ENCODE measurements at places on chromosomes 12 and 14.

DNA sequence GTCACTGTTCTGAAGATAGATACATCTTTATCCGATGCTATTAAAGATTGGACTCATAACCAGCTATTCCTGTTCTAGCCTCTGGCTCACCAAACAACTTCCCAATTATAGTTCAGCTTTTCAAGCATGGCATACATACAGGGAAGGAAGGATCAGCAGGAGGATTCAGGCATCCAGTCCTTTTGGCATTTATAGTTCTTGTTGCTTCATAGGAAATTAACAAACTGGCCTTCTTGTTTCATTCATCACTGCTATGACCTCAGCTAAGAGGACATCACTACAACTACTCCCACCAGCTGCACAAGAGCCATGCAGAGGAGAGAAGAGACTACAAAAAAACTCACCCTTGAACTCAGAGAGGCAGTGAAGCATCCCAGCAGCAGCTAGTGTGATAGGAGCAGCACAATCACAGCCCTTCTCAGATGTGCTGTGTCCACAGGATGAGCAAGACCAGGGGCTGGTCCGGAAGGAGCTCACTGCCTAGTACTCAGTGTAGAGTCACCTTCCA, 100.5 kb downstream of the SPTSSA start:
- DNase-seq: no peak

DNA sequence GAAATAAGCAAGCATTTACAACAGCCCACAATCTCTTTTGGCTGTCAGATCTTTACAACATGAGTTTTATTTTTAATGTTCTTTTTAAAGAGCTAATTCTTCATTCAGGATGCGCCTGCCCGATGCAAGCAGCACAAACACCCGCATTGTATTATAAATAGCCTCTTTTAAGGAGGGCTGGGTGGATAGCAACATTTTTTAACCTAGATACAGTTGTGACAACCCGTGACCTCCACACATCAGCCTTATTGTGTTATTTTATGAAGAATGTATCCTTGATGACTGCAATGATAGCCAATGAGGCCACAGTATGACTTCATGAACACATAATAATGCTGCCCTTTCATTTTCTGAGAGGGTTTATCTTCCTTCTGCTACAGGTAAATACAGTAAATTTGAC, 173.7 kb downstream of the FOXN3 start:
- no peak for DNase-seq

DNA sequence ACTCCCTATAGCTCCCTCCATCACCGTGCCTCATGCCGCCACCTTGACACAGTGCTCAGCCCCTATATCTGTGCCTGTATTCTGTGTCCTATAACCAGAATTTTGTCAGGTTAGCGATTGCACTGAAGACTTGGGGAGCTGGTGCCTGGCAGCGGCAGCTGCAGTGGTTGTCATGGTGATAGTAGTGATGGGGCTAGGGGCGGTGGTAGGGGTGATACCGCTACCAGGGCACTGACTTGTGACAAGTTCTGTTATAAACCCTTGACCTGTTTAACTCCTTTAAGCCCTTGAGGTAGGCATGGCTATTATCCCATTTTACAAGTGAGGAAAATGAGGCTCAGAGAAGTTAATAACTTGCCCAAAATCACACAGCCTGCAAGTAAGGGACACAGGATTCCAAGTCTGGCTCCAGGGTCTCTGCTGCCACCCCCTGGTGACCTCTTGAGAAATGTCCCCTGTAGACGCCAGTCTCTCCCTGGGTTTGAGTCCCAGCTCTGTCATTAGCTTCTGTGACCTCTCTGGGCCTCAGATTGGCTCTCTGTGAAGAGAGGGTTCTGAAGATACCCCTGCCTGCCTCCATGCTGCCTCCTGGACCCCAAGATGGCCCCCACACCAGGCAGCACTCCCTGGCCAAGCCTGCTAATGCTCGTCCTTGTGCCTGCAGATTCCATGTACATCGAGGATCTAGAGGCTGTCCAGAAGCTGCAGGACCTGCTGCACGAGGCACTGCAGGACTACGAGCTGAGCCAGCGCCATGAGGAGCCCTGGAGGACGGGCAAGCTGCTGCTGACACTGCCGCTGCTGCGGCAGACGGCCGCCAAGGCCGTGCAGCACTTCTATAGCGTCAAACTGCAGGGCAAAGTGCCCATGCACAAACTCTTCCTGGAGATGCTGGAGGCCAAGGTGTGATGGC, 121.9 kb downstream of the ESRRB start:
- no peak for DNase-seq

DNA sequence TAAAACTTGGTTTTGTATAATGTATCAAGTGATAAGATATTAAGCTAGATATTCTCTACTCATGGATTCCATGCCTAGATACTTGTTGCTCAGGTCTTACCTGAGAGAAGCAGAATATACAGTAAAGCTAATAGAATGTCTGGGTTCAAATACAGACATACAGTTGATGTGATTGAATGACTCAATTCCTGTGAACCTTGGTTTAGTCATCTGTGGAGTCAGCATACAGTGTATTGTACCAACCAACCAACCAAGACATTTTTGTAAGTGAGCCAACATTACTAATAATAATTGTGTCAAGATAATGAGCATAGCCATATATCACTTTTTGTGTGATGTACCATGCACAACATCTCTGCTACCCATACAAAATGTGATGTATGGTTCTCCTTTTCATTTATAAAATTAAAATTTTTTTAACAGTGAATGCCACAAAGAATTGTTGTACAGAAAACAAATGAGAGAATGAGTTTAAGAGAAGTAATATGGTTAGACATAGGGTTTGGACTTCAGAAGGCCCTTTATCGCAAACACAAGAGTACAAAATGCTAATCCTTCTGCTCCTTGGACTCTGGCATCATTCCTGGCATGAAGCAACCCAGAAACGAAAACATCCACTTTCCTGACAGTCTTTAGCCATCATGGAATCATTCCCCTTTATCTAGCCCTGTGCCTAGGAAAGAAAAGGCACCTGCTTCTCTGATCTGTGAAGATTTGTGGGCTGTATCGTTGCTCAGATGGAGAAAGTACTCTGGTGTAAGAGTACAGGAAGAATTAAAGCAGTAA, 977.2 kb upstream of the USP15 start:
- DNase-seq: no peak

DNA sequence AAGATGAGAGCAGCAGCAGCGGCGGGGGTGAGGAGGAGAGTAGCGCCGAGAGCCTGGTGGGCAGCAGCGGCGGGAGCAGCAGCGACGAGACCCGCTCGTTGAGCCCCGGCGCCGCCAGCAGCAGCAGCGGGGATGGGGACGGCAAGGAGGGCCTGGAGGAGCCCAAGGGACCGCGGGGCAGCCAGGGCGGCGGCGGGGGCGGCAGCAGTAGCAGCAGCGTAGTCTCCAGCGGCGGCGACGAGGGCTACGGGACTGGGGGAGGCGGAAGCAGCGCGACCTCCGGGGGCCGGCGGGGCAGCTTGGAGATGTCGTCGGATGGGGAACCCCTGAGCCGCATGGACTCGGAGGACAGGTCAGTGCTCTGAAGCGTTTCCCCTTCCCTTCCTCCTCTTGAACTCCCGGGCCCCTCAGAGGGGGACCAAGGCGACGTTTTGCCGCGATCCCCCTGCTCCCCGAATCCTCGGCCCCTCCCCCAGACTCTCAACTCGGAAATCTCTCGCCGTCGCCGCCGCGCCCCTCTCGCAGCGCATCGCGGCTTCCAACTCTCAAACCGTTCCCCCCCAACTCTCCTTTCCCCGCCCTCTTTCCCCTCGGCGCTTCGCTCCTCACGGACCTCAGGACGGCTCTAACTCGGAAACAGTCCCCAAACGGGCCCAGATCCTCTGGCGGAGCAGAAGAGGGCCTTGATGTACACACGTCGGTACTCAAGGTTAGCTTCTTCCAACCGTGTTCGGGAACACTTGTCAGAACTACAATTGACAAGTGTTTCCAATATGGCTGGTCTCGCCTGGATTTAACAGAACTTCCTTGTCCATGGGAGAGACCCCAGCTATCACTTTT, 947 bp downstream of the AEBP2 start:
- peak; percentile 30 for DNase-seq

- no peak for DNase-seq
Measured at GRCh38 chr12:74626397-74626796, 88.8 kb downstream of the ATXN7L3B start.

GRCh38 chr12:110728628-110729027, 14.1 kb downstream of the PPP1CC start:
- no peak for DNase-seq

- no peak for DNase-seq
Measured at GRCh38 chr12:2390133-2390532, 337.3 kb downstream of the CACNA1C start.

GRCh38 chr12:1864867-1865266, 44.5 kb downstream of the LRTM2 start:
- no peak for DNase-seq

DNA sequence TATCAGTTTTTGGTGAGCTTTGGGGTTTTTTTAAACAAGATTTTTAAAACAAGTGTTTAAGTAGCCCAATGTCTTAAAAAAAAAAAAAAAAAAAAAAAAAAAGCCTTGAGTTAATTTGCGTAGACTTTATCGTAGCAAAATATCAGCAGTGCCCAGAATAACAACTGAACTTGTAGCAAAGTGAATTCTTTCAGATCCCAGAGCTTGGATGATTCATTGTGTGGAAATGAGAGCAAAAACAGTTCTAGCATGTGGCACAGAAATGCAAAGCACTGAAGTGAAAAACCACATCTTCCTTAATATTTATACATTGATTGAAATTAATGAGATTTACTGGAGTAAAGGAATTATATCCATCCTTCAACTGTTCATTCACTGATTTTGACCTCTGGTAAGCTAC, 258.1 kb downstream of the EGLN3 start:
- no peak for DNase-seq

DNA sequence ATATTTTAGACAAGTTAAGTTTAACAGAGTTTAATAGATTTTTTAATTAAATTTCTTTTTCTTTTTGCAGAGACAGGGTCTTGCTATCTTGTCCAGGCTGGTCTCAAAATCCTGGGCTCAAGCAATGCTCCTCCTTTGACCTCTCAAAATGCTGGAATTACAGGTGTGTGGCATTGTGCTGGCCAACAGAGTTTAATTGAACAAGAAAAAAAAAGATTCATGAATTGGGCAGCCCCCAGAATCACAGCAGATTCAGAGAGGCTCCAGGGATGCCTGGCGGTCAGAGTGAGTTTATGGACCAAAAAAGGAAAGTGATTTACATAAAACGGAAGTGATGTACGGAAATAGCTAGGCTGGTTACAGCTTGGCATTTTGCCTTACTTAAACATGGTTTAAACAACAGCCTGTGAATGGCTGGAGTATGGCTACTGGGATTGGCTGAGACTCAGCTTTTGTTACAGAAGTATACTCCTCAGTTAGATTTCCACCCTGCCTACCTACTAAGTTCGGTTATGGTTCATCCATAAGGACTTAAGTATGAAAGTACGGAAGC, 14.5 kb upstream of the TESPA1 start:
- DNase-seq: no peak

DNA sequence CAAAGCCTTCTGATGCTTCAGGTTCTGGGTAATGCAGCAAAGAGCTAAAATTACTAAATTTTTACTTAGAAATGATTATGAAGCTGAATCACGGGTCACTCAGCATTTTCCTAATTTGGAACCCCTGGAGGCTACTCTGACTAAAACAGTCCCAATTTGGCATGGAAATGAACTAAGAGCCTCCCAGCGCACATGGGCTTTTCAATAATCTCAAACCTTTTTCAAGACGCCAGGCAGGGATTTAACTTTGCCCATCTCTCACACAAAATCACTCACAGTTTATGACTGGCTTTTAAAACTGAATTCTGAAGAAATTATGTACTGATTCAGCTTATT, 68.3 kb downstream of the LLPH start:
- no peak for DNase-seq

GRCh38 chr14:58307597-58308316, 9.4 kb downstream of the ARID4A start:
- DNase-seq: no peak

DNA sequence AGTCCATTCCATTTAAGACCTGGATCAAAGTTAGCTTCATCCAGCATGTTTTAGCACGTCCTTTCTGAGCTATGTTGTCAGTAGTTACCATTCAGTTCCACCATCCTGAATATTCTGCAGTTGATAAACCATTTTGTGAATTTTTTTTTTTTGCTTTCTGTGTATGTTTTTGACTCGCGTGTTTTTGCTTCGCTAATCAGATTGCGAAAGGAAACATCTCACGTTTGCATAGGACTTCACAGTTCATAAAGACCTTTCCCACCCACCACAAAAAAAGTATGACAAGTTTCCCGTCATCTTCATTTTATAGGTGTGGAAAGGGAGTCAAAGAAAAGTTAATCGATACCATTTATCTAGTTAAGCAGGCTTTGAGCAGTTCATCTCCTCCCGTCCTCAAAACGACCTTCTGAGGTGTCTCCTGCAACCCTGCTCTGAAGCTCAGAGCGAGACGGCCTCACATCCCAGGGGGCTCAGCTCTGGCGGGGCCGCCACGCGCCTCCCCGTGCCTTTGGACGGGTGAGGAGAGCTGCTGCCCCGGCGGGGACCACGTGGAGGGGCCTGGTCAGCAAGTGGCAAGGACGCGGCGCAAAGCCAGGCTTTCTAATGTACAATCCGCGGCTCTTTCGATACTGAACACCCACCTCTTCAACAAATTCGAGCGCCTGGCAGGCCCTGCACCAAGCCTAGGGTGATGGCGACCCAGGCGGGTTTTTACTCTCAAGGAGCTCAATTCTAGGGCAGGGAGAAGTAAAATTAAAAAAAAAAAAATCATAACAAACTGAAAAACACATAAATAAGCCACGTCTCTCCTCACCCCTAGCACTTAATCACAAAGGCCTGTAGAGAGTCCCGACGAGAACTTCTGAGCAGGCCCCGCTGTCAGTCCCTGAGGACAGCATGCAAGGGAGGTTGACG, 988 bp upstream of the TMEM263 start:
- DNase-seq: no peak

GRCh38 chr12:1980282-1980681, 24.0 kb downstream of the DCP1B start:
- DNase-seq: no peak

GRCh38 chr14:100525615-100526014, 61.6 kb downstream of the BEGAIN start:
- no peak for DNase-seq

DNA sequence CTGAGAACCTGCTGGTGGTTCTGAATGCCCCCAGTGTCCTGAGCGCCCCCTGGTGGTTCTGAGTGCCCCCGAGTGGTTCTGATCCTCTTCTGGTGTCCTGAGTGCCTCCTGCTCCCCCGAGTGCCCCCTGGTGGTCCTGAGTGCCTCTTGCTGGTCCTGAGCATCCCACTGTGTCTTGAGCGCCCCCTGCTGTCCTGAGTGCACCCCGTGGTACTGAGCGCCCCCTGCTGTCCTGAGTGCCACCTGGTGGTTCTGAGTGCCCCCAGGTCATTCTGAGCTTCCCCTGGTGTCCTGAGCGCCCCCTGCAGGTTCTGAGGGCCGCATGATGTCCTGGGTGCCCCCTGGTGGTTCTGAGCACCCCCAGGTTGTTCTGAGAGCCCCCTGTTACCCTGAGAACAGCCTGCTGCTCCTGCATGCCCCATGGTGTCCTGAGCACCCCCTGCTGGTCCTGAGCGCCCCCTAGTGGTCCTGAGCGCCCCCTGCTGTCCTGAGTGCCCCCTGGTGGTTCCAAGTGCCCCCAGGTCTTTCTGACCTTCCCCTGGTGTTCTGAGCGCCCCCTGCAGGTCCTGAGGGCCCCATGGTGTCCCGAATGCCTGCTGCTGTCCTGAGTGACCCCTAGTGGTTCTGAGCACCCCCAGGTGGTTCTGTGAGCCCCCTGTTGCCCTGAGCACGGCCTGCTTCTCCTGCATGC, 1165.4 kb downstream of the TMEM121 start:
- DNase-seq: peak; percentile 8

- DNase-seq: no peak
Measured at GRCh38 chr14:34489324-34489723, 27.3 kb upstream of the SPTSSA start.
